Pulmonary artery endothelial cell (primary cell): ENCODE measurements at places on chromosomes 7 and 10.

GRCh38 chr7:4840079-4840501 is 21.7 kb downstream of the PAPOLB start:
- no peak for DNase-seq

DNA sequence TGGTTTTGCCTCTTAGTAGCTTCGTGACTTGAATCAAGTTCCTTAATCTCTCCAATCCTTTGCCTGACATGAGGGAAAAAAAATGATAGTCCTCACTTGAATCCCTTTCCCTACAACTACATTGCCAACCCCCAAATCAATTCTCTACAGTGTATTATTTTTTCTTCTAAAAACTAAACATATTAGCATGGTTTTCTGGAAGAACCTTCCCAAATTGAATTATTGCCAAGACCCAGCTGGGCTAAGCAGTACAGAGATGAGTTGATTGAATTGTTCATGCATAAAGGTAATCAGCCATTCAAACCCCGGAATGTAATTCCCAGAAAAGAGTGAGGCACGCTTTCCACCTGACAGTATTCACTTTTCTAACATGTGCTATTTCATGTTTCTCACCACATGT is 155.6 kb upstream of the AGR3 start:
- DNase-seq, result no peak

GRCh38 chr10:63268149-63268797 is 135.1 kb downstream of the NRBF2 start:
- no peak for DNase-seq

GRCh38 chr7:18535810-18536415 is 40.4 kb downstream of the HDAC9 start:
- DNase-seq, result no peak

GRCh38 chr10:130962240-130963051 is 349.1 kb downstream of the TCERG1L start:
- DNase-seq, result no peak

DNA sequence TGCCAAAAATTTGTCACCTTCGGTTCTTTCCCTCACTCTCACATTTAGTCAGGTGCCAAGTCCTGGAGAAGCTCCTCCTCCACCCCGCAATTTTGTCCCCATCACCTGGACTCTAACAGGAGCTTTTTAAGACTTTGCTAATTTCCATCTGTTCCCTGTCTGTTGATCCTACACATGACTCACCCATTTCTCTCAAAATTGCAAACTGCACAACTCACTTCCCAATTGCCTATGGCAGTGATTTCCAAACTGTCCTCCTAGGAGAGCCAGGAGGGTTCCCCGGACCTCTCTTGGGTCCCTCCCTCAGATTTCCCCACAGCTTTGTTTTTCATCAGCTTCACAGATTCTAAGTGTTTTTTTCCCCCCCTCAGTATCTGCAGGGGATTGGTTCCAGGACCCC is 120.3 kb downstream of the WNT2 start:
- no peak for DNase-seq

DNA sequence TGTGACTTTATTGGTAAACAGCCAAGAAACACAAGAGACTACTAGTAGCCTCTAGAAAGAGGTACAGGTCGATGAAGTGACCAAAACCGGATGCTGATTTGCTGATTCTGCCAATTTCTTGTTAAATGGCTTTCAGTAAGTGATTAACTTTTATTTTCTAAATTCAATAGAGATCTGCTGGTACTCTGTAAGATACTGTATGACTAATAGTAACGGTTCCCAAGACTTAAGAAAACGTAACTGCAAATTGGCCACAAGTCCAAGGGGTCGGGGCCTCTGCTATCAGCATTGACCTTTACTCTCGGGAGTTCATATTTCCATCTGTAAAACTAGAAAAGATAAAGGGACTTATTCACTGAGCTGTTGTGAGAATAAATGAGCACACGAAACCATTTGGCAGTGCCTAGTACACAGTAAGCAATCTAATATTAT is 1.4 kb downstream of the FAM3C start:
- DNase-seq, result no peak
